ENCODE measurements at places on chromosomes 1 and 21.
A peak's percentile ranks its signal among the peaks of the same experiment; 100 is the strongest.

DNA sequence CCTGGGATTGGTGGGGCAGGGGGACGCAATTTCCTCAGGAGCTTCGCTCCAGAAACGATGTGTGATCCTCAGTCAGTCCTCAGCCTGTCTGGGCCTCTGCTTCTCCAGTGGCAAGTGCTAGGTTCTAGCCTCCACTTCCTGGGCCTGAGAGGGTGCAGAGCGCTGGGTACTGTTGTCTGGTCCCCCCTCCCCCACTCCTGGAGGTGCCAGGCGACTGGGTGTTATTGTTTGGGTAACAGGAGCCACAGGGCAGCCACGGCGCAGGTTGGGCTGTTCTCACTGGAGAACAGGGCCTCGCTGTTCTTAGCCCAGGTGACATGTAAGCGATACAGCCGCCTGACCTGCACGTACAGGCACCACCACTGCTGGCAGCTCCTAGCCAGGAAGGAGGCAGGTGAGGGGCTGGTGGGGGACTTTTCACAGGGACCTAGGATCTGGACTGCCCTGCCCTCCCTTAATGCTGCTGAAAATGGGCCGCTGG is 2.1 kb downstream of the RPS6KA1 start:
- no peak for DNase-seq

DNA sequence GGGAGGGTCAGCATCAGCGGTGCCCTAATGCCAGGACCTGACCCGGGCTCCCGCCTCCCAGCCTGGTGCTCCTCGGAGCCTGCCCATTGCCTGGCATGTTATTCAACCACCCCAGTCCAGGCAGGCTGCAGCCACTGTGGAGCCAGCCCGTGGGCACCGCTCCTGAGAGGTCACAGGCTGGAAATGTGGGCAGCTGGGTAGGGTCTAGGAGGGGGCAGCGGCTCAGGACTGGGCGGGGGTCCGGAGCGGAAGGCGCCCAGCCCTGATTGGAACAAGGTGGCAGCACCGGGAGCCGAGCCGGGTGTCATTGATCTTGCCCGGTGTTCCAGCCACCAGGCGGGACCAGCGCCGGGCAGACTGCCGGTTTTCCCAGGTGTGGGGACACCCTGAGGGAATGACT is 12.7 kb upstream of the RUNX3 start:
- no peak for DNase-seq

DNA sequence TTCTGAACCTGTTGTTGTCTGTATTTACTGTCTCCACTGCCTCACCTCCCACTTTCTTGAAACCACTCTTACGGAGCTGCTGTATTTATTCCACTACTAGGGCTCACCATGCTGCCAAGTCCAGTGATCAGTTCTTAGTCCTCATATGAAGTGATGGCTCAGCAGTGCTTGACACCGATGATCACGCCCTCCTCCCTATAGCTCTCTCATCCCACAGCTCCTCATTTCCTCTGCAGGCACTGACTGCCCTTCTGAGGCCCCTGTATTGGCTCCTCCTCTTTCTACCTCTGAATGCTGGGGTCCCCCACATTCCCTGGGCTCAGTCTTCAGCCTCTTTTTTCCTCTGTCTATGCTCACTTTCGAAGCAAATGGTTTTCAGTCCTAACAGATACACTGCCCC is 3.4 kb downstream of the CLCA1 start:
- no peak for DNase-seq

GRCh38 chr21:30044447-30045064 is 104.8 kb upstream of the GRIK1 start:
- DNase-seq, result no peak

GRCh38 chr21:14215971-14216641 is at the start of gene RBM11:
TSS of gene RBM11 (plus strand) at chr21:14216157. CDS start at chr21:14216187, 30 bp downstream.
- no peak for DNase-seq

- DNase-seq, result peak; percentile 40
These were observed at the start of gene MIA3 for GRCh38 chr1:222618001-222618879. TSS of gene MIA3 (plus strand) at chr1:222618097. CDS start at chr1:222618111, 14 bp downstream.

- DNase-seq, result no peak
These were observed 14.0 kb downstream of the DEGS1 start for GRCh38 chr1:224196813-224197600.

- DNase-seq, result no peak
These were observed 72.7 kb downstream of the GALNT2 start for GRCh38 chr1:230139741-230140140.

GRCh38 chr1:226946841-226947240 is 6.7 kb downstream of the COQ8A start:
- DNase-seq, result peak; percentile 5

DNA sequence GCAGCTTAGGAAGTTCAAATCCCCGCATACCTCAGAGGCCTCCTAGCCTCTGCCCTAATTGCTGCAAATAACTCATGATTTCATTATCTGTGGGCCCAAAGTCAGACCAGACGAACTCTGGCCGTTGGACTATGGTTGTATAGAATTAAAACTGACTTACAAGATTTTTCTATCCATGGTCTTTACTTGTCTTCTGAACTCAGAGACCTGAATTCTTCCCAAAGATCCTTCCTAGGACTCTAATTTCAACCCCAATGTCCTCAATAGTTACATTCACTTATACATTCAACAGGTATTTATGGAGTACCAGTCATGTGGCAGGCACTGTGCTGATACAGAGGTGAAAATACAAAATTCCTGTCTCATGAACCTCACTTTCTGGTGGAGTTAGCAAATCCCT is 182.4 kb upstream of the UBE2U start:
- no peak for DNase-seq

- no peak for DNase-seq
These were observed 14.8 kb upstream of the PADI2 start for GRCh38 chr1:17134034-17134433.

DNA sequence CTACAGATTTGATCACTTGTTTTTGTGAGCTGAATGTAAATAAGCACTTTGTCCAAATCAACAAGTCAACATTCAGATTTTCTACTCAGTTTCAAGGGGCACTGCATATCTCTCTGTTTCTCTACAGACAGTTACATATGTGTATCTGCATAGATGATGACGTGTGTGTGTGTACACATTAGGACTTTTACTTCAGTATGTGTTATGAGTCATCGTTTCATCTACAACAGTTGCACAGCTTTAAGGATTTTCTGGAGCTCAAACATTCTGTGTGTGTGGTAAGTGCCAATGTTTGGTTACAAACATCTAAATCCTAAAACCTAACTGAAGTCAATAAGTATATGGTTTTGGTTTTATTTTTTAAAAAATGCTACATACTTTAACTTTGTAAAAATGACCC is 494.5 kb upstream of the PBX1 start:
- no peak for DNase-seq

- no peak for DNase-seq
These were observed 62.4 kb downstream of the KIRREL1 start for GRCh38 chr1:158055854-158056253.

GRCh38 chr1:181016563-181016962 is 6.1 kb downstream of the STX6 start:
- DNase-seq, result no peak
